ENCODE measurements at places on chromosomes 13 and 19. TPM values are rescaled to one million over a fixed set of nuclear protein-coding genes. Genes with fewer than 3 reads are reported as not detected.

- DNase-seq, result no peak
Observed at GRCh38 chr13:20988909-20989655, 72.3 kb downstream of the LATS2 start.

The PNKP gene
- 21.4 TPM for polyA plus RNA-seq

DNA sequence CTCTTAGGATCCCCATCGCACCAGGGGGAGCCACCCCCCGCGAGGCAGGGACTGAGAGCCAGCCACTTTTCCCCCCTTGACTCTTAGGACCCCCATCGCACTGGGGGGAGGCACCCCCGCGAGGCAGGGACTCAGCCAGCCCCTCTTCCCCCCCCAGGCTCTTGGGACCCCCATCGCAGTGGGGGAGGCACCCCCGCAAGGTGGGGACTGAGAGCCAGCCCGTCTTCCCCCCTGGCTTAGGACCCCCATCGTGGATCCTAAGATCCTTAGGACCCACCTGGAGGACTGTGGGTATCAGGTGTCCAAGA is 365.2 kb upstream of the SPRY2 start:
- no peak for DNase-seq

DNA sequence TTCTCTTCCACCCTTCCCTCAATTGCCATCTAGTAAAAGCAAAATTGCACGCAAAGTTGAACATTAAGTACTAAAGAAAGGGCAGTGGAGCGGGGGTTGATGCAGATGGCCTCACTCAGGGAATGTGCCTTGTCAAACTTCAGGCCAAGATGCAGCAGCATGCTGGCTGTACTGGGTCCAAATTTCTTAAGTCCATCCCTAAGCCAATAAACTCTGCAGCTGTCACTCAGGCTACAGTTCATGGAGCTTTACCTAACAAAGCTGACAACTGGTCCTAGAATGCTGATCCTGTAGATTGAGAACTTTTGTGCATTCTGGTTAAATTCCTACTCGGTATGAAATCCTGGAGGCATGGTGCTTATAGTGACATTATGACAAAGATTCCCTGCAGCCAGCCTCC is 88.4 kb downstream of the FOXO1 start:
- DNase-seq, result no peak

- no peak for DNase-seq
Observed at GRCh38 chr19:10043286-10043927, 30.1 kb downstream of the RDH8 start.

- no peak for DNase-seq
Observed at GRCh38 chr13:111336666-111337065, 16.2 kb downstream of the TEX29 start.

The SERP2 gene
- 0.34 TPM for polyA plus RNA-seq

- DNase-seq, result no peak
Observed at GRCh38 chr19:33090179-33090578, 9.2 kb downstream of the GPATCH1 start.

All from naive thymus-derived CD8-positive, alpha-beta T cell (primary cell).